Stimulated activated CD4-positive, alpha-beta T cell treated with anti-CD3 and anti-CD28 coated beads, TNF-alpha, amount 100 ng/mL, for 1 hour (primary cell): ENCODE measurements at places on chromosomes 6 and 20.
A peak's percentile ranks its signal among the peaks of the same experiment; 100 is the strongest.

- no peak for DNase-seq
Measured at GRCh38 chr20:9616833-9617461, 102.6 kb downstream of the LAMP5 start.

GRCh38 chr20:44692932-44693480, 22.2 kb upstream of the CCN5 start:
- no peak for DNase-seq

- no peak for DNase-seq
Measured at GRCh38 chr6:166616261-166617238, 10.5 kb downstream of the RPS6KA2 start.

DNA sequence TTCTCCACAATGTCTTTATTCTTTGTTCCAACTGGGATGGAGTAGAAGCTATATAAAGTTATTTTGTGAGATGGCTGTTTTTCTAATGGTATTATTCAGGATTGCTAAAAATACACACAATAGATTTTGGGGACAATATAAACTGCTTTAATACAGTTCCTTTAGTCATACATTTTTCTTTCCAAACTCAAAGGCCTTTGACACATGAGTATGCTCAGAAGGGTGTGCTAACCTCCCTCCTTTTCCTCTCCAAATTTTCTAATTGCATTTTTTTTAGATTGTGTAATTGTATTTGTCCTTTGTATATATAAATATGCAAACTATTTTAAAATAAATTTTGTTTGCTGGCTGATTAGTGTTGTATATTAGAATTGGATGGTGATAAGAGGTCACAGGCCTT, 119.6 kb upstream of the FOXO3 start:
- DNase-seq, result no peak

DNA sequence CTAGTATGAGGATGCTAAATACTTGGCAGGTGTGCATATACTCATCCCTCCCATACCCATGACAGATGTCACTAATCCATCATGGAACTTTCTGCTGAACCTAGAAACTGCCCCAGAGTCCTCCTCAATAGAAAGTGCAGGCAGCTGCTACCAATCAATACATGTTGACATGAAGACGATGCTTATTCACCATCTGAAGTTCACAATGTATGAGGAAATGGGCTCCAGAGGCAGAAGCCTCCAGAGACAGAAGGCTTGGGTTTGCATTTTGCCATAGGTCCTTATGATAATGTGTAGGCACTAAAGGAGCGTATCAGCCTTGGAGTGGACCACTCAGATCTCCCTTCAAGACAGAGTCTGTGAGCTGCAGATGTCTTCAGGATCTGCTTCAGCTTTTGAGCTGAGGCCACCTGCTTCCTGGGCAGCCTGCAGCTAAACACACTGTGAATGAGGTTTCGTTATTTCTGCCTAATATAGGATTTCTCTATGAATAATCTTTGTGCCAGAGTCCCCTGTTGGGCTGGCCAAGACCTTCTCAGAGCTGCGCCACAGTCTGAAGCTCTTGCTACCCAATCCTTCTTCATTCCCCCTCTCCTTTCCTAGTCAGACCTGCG, 7.5 kb upstream of the KIAA1755 start:
- DNase-seq, result no peak

DNA sequence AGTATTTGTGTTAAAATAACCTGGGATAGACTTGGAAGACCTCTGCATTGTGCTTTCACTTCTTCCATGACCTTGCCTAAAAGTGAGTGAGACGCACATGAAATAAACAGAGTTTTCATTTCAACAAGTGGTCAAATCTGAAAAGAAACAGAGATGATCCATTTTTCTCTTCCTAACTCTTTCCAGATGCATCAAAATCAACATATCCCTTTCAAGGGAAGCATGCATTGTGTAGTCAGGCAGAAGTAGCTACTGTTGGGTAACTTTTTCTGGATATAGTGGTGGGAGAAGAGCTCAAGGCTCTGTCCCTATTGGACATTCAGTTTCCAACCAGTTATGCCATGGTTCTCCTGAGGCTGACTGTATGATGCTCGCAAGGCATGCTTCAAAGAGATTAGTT, 233.0 kb upstream of the JAG1 start:
- DNase-seq, result no peak

- DNase-seq, result no peak
Measured at GRCh38 chr6:139693735-139694134, 319.3 kb upstream of the CITED2 start.

- DNase-seq, result no peak
Measured at GRCh38 chr6:71395731-71396409, 107.3 kb downstream of the OGFRL1 start.

GRCh38 chr20:36467076-36467999, 74.0 kb upstream of the MYL9 start:
- DNase-seq, result no peak

DNA sequence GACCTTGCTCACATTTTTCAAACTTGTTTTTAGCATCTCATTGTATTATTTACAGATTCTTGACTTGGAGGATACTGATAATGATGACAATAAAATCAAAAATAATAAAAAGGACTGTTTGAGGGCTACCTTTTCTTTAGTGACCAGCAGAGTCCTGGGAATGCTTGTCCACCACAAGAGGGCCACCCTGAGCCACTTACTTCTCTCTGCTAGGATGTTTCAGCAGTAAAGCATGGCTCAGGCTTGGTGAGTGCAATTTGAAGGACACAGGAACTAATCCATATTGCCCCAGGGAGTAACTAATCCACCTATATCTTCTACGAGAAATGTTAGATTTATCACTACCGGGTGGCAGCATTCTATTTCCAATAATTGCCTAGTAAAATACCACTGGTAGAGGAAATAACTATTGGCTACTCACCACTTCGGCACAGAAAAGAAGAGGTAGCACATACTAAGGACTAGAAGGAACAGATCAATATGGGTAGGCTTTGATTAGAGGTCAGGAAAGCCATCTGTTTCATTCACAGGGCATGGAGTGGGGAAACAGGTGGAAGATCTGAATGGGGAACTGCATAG, 5.8 kb upstream of the KIAA0408 start:
- DNase-seq, result no peak

GRCh38 chr20:38181971-38182370, 16.9 kb upstream of the TGM2 start:
- no peak for DNase-seq

DNA sequence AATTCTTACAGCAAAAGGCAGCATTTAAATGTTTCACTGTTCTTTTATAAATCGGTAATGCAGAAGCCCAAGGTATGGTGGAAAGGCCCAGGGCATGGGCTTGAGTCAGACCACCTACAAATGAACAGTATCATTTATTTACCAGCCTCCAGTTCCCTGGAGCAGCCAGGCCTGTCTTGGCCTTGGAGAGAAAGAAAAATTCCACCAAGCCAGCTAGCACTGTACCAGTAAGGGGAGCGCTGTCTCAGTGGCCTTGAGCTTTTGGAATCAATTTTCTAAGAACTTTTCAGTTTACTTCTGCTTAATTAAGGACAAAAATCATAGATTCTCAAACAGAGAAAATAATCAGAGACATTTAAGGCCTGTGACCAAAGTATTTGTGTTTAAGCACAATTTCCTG, 12.3 kb downstream of the NAPB start:
- no peak for DNase-seq

- peak; percentile 38 for DNase-seq
Measured at GRCh38 chr6:25556516-25556915, 95.5 kb upstream of the SCGN start.

DNA sequence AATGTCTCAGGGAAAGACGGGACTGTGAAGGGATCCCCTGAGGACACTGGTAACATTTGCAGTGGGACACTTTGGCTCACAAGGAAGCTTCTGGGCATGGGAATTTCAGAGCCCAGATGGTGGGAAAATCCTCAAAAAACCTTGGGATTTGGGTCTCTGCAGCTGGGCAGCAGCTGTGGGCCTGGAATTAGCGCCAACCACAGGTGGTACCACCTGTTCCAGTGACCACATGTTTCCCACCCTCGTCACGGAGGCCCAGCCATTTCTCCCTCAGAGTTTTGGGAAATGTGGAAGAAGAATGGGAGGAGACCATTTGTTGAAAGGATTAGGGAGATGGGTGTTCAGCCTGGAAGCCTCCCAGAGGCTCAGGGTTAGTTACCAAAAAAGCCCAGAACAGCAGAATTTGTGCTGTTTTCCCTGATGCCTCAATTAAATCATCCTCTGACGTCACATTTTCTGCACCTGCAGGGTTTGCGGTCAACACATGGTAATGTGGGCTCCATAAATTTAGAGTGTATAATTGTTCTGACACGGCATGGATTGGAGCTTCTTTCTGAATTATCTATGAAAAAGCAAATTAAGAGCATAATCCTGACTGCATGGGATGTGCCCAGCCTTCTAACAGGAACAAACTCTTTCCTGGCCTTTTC, 34.4 kb downstream of the EDN3 start:
- DNase-seq, result no peak

DNA sequence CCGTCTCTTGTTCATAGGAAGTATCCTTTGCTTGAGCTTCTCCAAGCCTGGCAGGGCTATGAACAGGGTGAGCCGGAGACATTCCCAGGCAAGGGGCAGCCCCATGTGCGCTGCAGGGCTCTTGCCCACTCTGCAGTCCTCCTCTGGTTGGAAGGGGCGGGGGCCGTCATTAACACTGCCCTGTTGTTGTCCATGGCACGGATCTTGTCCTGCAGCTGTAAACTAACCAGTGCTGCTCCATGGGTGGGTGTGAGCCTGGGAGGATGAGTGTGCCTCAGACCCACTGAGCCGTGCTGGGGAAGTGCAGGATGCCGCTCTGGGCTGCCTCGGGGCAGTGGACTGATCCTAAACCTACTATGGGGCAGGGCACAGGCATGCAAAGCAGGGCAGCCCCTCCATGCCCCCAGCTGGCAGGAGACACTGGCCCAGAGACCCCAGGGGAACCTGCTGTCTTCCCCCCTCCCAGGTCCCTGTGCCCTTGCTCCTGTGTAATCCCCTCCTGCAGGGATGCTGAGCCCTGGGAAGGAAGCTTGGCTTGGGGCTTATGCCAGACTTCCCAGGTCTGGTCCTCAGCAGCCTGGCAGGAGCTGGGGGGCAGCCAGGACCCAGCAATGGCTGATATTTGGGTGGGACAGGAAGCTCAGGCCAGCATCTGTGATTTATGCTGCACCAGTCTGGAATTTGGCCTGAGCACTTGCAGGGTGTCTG, 8.5 kb downstream of the EBF4 start:
- no peak for DNase-seq

GRCh38 chr6:44034391-44034861, 92.8 kb downstream of the MRPL14 start:
- DNase-seq, result no peak

- DNase-seq, result no peak
Measured at GRCh38 chr20:56827763-56828162, 198.7 kb downstream of the TFAP2C start.

DNA sequence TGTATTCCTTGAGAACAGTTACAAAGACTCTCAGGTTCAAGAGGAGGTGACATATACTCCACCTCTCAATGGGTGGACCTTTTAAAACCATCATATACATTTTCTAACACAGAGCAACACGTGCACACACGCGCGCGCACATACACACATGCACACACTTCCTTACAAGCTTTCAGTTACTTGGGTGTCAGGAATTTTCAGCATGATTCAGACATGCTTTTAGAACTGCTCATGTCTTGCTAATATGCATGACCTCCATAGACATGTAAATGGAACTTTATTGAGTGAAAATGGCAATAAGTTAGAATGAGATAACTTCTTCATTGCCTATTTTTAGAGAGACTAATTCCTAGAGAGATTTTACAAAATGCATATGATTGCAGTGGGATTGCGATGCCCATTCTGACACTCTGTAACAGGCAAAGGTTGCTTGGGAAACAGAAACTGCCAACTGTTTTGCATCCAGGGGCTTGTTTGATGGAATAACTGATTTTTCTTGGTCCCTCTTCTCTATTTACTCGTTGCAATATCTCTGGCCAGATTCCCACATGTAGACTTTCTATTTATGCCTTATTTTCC, 531.4 kb upstream of the RNF217 start:
- no peak for DNase-seq

GRCh38 chr6:131225959-131226358, 90.7 kb downstream of the AKAP7 start:
- no peak for DNase-seq

DNA sequence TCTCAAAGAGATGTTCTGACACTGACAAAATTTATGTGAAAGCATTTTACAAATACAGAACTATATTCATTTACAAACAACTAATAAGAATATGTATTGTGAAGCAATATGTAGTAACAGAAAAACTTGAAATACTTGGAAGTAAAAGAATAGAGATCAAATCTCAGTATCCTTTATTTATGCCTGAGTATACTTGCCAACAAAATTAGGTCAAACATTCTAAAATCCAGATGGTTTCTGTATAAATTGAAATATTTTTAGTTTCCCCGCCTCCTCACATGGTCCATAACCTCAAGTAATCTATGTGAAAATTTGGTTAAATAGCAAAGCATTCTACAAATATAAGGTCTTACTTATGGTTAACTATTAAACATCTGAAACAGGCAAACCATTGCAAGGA, 545.4 kb downstream of the EYS start:
- no peak for DNase-seq

DNA sequence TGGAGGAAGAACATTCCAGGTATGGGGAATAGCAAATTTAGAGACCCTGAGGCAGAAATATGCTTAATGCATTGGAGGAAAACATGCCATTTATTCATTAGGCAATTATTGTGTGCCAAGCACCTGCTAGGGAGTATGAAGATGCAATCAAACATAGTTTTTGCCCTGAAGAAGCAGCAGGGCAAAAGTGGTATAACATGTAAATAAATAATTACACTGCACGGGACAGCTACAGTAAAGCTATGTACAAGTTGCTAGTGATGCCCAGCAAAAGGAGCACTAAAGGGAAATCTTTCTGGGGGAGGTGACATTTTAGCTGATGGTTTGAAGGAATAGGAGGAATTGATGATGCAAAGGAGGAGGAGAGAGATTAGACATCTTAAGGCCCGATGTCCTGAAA, 624 bp upstream of the TJAP1 start:
- no peak for DNase-seq

DNA sequence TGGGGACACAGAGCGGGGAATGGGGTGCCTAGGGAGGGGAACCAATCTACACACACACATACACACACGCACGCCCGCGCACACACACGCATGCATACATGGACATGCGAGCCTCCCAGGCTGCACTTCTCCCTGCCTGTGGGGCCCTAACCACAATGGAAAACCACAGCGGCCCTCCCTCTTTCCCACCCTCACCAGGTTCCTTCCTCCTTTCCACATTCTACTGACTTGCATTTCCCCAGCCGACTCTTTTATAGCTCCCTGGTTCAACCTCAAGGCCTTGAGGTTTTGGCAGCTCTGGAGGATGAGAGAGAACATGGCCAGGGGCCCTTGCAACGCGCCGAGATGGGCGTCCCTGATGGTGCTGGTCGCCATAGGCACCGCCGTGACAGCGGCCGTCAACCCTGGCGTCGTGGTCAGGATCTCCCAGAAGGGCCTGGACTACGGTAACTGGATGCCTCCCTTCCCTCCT, at the start of gene BPI:
BPI (plus strand) TSS at position 249 of the 472 bp plus-strand sequence; CDS start at position 317, 68 bp downstream.
- no peak for DNase-seq

GRCh38 chr6:90653750-90654149, 66.9 kb upstream of the MAP3K7 start:
- no peak for DNase-seq

- peak; percentile 26 for DNase-seq
Measured at GRCh38 chr6:163956571-163957407, 542.3 kb downstream of the QKI start.

GRCh38 chr20:7375905-7376304, 564.4 kb downstream of the HAO1 start:
- DNase-seq, result no peak

GRCh38 chr20:62277253-62277652, 25.5 kb upstream of the ADRM1 start:
- no peak for DNase-seq

- DNase-seq, result no peak
Measured at GRCh38 chr6:30748851-30749540, 4.6 kb upstream of the IER3 start.
